MV-4-11 (cell line): ENCODE measurements at places on chromosomes 1 and 21.

GRCh38 chr1:159923203-159924024, 1.9 kb downstream of the TAGLN2 start:
- peak; percentile 87 for DNase-seq

DNA sequence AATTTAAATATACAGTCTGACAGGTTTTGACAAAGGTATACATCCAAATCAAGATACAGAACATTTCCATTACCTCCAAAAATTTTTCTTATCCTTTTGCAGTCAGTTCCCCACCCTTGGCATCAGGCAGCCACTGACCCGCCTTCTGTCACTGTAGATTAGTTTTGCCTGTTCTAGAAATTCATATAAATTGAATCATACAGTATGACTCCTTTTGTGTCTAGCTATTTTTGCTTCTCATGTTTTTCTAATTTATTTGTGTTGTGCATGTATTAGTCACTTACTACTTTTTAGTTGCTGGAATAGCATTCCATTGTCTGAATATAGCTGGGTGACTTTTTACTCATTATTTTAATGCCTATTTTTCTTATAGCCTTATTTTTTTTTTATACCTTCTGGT, 3.8 kb downstream of the UTP25 start:
- DNase-seq, result no peak

GRCh38 chr1:78141531-78142231, 95.9 kb downstream of the GIPC2 start:
- DNase-seq, result no peak

DNA sequence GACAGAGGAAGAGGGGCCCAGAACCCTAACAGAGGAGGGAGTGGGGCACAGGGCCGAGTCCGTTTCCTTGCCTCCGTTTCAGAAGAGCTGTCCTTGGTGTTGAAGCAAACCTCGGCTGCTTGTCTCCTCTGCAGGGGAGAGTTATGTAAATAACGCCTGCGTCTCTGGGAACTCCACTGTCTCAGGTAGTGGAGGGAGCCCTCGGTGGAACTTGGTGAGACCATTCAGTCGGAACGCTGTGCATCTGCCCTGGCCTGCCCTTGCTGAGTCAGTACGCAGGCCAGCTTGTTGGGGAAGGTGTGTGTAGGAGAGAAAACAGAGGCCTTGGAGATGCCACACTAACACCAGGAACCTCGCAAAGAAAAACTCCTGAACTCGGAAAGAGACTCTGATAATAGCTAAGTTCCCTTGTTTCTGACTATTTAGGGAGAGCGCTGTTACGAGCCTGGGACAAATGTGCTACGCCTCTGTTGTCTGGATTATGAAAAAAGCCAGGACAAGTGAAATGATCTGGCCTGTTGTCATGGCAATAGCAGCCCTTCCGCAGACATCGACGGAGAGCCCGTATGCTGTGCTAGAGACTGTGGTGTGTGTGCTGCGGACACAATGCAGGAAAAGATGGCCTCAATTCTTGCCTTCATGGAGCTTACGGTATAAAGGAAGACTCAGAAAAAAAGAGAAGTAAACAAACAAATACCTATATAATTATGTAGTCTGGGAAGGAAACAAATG, 94.6 kb upstream of the AKT3 start:
- no peak for DNase-seq

DNA sequence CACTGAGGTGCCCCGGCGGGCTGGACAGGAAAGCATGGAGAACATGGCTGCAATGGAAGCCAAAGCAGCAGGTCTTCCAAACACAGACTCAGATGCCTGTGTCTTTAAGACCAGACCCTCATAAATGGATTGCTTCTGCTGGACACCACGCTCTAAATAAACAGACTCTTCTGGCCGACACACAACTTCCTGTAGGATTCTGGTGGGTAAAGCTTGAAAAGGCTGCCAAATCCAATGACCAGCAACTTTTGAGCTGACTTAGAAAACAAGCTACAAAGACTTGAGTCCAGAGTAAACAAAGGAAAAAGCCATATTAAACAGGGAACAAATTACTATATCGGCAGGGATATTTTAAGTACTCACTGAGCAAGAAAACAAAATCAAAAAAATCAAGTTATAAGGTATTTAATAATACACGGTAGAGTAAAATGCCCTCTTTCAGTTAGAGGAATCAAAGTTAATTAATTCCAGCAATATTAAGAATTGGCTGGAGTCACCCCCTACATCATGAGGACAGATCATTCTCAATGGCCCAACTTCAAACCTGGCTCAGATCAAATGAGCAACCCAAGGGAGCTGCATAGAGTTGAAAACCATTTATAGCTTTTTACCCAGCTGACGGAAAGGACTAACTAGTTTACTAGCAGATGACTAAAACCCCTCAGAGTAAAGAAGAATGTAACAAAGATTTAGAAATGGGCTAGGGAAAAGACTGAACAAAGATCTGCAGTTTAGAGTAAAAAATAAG, 102.4 kb downstream of the TGFBR3 start:
- no peak for DNase-seq

- DNase-seq, result no peak
Observed at GRCh38 chr1:161676958-161677689, 14.2 kb downstream of the FCGR2B start.

DNA sequence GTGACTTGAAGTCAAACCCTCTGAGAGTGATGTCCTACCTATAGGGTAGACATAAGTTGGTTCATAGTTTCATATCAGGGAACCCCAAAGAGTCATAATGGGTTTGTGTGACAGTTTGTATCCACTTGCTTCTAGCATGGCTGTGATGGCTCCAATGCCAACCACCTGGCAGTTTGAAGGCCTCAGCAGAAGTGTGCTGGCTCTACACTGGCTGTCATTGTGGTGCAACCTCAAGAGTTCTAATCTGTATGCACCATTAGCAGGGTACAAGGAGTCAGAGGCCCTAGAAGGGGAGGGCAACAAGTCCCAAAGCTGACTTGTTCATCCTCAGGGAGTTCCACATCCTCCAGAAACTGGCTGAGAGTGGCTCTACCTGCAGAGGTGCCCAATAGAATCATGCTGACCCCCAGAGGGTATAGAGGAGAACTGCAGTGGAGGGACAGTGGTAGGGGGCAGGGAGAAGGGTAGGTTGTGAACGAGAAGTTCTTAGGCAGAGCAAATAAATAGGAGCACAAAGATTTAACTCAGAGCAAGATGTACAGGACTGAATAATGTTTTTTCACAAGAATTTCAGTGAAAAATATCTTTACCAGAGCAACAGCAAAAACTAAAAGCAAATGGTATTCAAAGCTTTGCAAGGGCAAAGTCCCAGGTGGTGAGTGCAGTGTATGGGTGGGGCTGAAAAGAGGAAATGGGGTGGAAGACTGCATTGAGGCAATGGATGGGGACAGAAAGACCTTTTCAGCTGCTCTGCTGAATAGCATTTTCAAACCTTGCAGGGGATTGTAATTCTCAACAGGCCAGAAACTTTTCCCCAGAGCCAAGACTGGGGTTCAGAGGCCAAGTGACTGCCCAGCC, 3.2 kb downstream of the FCRL2 start:
- no peak for DNase-seq

DNA sequence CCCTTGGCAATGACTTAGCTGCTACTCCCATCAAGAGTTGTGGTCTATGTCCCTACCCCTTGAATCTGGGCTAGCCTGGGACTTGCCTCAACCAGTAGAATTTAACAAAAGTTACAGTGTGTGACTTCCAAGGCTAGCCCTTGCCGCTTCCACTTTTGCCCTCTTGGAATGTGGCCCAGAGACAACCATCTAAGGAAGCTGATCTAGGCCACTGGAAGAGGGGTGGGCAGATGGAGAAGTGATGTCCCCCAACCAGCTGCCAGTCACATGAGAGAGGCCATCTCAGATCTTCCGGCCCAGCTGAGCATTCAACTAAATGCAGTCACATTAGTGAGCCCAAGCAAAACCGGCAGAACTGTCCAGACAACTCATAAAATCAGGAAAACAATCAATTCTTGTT, 115.1 kb downstream of the TOMM20 start:
- no peak for DNase-seq

GRCh38 chr1:196607981-196608380, 259 bp downstream of the KCNT2 start:
- no peak for DNase-seq

DNA sequence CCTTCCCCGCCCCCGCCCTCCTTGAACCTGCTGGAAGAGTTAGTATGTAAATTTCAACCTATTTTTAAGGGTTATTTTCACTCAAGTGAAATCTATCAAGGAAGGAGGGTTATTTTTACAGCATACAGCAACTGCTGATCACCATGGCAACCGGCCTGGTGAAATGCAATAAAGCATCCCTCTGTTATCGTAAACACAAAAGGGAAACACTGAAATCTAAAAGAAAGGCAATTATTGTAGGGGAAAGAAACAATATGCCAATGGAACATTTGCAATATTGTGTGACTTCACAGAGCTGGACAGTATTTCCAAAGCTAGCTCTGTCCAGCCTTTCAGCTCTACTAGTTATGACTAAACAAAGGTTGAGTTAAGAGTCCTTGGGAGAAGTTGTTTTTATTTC, 588.3 kb upstream of the PBX1 start:
- no peak for DNase-seq

GRCh38 chr1:238345837-238346236, 455.1 kb upstream of the ZP4 start:
- no peak for DNase-seq

DNA sequence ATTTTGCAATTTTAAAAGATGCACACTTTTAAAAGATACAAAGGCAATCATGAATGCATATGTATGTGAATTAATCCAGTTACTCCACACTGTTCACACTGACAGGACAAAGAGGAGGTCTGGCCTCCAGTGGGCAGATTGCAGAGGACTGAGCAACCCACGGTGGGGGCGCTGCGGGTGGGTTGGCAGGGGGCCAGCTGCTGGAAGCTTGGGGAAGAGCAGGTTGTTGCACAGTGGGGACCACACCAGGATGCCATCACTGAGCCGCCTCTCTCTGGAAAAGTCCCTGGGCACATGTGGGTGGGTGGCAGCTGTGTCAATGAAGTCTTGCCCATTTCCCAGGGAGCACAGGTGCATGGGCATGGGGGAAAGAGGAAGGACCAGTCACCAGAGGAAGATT, 12.7 kb upstream of the PADI4 start:
- no peak for DNase-seq

GRCh38 chr1:59393211-59394180, 96.6 kb downstream of the FGGY start:
- DNase-seq, result no peak

DNA sequence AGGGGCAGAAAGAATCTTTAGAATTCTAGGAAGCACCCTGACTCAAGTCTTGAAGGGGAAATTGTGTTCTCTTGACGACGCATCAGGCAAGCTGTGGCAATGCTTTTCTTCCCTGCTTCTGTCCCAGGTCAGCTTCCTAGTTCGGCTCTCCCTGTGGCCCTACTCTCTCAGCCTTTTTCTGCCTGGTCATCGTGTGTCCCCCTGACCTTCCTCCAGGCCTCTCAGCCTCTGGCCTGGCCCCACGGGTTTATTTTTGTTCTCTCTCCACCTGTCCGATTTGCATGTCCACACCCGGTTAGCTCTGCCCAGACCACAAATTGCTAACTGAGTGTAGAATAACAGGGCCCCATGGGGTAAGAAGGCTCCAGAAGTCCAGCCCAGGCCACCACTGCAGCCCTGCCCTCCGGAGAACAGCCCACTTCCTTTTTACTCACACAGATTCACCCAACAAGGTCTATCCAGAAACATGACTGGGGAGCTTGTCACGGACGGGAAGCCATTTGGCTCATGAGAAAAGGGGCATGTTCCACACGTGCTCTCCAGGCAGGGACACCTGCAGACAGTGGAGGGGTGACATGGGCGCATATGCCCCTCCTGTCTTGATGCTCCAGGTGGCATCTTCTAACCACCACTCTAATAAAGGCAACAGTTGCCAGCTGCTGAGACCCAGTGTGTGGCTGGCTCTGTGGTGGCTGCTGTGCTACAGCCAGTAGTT, 9.8 kb downstream of the KCNN3 start:
- peak; percentile 77 for DNase-seq

DNA sequence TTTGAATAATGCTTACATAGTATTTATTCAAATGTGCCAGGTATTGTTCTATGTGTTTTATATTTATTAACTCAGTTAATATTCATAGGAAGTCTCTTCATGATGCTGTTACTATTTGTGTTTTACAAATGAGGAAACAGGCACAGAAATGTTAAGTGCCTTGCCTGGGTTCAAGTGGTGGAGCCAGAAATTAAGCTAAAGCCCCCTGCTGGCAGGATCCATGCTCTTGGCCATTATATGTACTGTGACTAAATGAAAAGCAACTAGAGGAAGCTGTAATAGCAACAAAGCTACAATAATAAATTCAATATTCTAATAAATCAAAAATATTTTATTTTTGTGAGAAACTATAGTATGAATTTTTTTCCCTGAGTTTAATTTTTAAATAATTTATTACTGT, 30.0 kb downstream of the IARS2 start:
- DNase-seq, result peak; percentile 22

DNA sequence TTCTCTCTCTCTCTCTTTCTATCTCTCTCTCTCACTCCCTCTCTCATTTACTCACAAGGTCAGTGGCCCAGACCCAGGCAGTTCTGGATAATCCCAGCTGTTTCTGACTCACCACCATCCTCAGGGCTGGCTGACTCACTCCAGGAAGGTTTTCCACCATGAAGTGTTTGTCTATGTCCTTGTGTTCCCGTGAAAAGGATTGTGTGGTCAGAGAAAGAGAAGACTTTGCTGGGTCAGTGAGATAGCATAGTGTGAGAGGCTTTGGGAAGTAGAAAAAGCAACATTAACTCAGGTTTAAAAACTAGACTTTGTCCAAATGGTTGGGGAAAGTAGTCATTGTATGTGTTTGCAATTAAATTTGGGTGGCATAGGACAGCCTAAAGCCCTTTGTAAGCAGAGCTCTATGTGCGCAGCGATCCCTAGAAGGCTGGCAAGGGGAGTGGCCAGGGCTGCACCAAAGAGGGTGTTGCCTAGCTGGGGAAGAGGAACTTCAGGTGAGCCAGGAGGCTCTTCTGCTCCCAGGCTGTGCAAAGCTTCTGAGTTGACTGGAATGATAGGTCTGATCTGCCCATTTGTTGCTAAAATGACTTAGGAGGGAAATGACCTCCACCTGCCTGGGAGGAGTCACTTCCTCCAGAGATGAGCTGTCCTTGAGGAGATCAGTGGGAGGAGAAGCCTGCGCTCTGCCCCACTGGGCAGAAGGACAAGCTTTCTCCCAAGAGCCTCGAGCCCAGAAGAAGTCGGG, 4.9 kb upstream of the CAPN2 start:
- peak; percentile 9 for DNase-seq

DNA sequence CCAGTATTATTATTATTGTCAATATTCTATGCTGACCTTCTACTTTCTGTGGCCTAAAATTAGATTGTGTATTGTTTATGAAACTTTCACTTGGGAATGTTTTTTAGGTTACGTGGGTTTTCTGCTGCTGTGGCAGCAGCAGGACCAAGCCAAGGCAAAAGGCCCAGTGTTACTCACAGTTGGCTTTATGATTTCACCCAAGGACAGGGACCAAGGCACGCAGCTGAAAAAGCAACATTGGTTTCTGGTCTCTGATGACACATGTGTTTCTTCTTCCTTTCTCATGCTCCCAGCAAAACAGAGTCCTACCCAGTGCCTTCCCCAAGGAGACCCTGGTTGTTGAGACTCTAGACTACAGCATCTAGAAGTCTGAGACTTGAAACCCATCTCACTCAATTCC, 413.7 kb downstream of the SETD4 start:
- peak; percentile 16 for DNase-seq

GRCh38 chr1:240539769-240540414, 72.1 kb downstream of the GREM2 start:
- no peak for DNase-seq

GRCh38 chr21:42237577-42237976, 18.6 kb downstream of the ABCG1 start:
- no peak for DNase-seq

GRCh38 chr1:7501723-7502603, 269.1 kb upstream of the VAMP3 start:
- no peak for DNase-seq
